Muscle of leg (tissue), 16 donors: ENCODE measurements at places on chromosomes 1 and 21.

DNA sequence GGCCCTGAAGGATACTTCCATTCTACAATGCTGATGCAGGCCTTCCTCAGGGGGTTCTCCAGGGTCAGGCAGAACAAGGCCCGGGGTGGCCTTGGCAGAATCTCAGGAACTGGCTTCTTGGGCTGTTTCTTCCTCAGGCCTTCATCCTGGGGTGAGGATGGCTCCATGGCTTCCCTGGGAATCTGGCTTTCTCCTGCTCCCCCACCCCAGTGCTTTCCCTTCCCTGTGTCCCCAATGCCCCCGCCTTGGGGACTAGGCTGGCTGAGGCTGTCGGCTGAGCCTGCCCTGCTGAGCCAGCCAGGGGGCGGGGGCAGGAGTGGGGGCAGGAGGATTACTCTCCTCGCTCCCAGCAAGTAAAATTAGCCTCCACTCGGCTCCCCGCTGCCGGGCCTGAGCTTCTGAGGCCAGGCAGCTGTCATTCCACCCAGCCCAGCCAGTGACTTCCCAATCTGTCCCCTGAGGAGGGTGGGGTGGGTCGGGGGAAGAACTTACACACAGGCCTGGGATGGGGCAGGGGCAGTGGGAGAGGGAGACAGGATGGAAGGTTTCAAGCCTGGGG lies at the start of gene CACNA1S:
Gene CACNA1S (minus strand): TSS at position 254 of the 559 bp plus-strand sequence. CDS start 87 bp downstream, at position 167.
- DNase-seq, result peak; percentile 72

DNA sequence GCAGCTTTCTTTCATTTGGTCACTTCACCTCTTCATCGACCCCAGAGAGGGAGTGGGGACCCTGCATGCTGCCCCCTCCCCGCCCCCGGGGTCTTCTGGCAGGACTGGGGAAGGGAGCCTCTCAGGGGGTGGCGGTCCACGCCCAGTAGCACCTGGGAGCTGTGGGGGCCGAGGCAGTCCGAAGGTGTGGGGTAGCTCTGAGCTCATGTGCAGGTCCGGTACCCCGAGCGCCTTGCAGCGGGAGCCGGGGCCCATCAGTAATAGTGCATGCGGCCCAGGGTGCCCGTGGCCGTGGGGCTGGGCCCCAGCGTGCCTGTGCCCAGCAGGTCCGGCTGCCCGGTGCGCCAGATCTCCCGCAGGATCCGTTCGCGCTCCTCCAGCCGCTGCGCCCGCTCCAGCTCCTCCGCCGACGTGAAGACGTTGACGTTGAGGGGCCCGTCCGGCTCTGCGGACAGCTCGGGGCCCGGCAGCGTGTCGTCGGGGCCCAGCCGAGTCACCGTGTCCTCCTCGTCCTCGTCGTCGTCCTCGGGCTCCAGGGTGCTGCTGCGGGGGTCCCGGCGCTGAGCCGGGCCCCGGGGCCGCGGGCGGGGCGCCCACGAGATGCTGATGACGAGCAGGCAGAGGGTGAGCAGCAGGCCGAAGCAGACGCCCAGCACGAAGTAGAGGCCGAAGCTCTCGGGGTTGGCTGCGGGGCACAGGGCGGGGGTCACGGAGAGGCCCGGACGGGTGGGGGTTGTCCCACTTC lies 1.2 kb downstream of the EVA1B start:
- peak; percentile 30 for DNase-seq

DNA sequence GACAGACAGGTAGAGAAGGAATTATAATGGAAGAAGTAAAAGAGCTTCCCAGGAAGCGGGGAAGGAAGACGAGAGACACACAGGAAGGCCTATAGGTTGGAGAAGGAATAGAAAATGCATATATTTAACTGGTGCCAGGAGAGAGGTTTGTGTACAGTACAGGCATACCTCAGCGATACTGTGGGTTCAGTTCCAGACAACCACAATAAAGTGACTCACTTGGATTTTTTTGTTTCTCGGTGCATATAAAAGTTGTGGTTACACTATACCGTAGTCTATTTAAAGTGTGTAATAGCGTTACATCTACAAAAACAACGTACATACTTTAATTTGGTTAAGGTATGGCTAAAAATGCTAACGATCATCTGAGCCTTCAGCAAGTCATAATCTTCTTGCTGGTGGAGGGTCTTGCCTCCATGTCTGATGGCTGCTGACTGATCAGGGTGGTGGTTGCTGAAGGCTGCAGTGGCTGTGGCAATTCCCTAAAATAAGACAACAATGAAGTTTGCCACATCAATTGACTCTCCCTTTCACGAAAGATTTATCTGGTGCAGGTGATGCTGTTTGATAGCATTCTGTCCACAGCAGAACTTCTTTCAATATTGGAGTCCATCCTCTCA lies 16.0 kb downstream of the YARS1 start:
- no peak for DNase-seq

GRCh38 chr1:161198194-161198896 lies 509 bp downstream of the ADAMTS4 start:
- DNase-seq, result peak; percentile 79

DNA sequence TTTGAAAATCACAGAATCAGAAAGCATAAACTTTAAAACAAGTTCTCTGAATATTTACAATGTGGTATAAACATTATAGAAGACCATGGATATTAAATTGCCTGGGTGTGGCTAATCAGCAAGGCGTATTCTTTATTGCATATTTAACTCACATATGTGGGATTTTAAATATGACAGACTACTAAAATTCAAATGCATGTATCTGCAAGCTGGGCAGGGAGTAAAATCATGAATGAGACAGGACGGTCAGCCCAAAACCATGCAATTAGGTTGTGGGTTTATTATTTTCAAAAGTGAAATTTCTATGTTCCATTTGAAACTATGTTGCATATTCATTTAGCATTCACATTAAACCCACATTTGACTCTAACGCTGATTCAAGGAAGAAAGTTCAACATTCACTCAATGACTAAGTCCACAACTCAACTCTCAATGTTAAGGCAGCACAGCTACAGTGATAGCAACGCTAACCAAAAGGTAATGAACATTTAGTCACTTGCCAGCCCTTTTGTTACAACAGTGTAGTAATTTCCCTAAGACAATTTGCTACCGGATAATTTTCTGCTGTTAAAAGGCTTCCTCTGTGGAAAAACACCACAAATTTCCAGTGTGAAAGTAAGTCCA lies 6.3 kb upstream of the SYNJ1 start:
- no peak for DNase-seq
